ENCODE measurements at places on chromosomes 12 and 14.
A peak's percentile ranks its signal among the peaks of the same experiment; 100 is the strongest.

GRCh38 chr14:43043850-43044249 lies 1437.2 kb downstream of the LRFN5 start:
- no peak for DNase-seq

DNA sequence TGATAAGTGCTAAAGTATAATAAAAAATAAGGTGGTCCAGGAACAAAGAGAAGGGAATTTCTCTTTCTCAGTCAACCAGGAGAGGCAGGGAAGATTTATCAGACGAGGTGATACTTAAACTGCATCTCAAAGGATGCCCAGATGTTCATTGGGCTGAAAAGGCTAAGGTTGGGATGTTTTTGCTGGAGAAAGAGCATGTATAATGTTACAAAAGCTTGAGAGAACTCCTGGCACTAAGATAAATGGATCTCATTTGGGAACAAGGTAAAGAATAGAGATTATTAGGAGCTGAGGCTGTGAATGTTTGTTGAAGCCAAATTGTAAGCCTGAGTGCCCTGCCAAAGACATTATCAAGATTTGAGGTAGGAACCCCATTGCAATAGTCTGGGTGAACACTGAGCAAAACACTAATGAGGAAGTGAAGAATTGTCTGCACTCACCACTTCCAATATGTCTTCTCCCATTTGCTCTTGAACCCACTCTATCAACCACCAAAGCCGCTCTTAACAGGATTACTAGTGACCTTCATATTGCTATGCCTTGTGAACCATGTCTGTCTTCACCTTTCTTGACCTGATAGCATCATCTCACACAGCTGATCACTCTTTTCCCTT lies 149.0 kb upstream of the ARID2 start:
- no peak for DNase-seq

DNA sequence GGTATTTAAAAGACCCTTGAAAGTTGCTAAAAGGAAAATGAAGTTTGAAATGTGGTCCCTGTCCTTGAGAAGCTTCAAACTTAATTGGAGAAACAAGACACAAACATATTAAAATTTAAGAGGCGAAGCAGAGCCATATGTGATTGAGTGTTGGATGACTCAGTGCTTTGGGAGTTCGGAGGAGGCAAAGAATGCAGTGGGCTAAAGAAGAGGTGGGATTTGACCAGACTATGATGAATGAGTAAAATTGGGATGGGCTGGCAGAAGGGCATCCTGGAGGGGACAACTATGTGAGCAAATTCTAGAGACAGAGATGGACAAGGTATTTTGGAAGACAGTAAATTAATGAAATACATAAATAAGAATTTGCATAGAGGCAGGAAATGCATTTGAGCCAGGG lies 358.6 kb downstream of the EGLN3 start:
- DNase-seq: no peak

- no peak for DNase-seq
These were observed 68.0 kb downstream of the SERPINA3 start for GRCh38 chr14:94679937-94680861.

- no peak for DNase-seq
These were observed at the start of gene ABHD4 for GRCh38 chr14:22598099-22598895. Gene ABHD4 (plus strand): TSS chr14:22598300. CDS start chr14:22598307, 7 bp downstream.

DNA sequence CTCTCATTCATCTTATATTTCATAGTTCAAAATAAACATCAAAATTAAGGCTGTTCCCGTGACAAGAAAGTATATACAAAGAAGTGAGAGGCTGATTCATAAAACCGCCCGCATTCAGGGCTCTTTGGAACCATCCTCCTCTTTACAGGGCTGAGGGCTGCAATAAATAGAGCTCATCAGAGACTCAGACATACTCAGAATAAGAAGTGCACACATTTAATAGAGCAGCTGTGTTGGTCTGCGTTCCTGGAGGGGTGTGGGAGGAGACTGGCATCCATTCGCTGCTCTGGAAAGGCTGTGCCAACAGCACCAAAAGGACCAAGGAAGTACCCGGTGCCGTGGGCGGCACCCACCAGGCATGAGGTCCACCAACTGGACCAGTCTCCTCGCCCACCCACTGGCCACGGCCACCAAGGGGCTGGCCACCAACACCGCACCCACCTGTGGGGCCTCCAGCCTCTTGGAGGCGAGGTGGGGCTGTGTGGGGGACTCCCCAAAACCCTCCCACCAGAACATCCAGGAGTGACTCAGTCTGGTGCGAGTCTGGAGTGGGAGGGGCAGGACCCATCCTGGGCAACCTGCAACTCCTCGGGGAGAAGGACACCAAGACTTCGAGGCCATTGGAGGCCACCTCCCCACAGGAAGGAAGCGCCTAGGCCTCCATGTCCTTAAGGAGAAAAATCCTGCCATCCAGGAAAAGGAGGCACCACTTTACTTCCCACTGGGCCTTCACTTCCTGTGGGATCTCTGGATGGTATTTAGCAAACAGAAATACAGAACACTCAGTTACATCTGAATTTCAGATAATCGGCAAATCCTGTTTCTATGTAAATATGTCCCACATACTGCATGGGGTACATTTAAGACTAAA lies 32.7 kb downstream of the VCPKMT start:
- DNase-seq: no peak

DNA sequence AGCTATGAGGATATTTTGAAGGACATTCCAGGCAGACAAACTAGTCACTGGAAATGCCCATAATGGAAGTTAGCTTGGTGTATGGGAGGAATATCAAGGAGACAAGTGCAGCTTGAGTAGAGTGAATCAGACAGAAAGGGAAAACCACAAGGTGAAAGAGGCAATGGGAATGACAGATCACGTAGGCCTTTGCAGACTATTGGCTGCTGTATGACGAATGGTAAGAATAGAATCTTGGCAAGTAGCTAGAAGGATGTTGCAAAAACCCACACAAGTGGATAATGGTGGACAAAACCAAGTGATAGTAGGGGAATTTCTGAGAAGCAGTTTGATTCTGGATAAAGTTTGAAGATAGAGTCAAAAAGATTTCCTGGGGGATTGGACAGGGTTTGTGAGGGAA lies 196.9 kb upstream of the NOVA1 start:
- no peak for DNase-seq

DNA sequence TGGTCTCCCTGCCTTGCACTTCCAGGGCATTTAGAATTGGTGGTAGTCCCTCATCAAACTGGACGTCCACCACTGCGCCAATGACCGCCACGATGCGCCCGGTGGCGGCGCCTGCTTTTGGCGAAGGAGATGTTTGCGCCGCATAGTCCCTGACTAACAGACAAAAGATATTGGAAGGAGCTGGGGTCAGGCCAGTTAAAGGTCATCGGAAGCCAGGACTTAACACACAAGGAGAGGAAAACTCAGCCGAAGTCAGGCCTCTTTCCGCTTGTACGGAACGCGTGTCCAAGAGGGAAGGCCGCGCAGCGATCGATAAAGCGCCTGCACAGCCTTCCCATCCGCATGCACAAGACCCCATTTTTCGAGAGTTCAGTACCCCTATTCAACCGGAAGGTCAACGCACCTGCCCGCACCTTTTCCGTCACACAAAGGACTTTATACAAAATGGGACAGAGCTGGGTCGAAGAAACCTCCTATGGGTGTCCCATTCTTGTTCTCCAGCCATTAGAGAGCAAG lies 525 bp downstream of the ATP5F1B start:
- DNase-seq: no peak

DNA sequence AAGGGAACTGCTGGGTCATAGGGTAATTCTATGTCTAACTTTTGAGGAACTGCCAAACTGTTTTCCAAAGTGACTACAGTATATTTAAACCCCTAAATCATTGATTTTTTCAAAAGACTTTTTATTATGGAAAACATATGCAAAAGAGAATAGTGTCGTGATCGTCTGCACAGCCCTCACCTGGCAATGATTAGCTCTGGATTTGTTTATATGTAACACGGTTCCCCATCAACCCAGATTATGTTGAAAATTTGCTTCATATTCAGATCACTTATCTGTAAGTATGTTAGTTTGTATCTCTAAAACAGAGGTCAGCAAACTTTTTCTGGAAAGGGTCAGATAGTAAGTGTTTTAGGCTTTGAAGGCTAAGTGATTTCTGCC lies 52.7 kb downstream of the CCDC92 start:
- no peak for DNase-seq

DNA sequence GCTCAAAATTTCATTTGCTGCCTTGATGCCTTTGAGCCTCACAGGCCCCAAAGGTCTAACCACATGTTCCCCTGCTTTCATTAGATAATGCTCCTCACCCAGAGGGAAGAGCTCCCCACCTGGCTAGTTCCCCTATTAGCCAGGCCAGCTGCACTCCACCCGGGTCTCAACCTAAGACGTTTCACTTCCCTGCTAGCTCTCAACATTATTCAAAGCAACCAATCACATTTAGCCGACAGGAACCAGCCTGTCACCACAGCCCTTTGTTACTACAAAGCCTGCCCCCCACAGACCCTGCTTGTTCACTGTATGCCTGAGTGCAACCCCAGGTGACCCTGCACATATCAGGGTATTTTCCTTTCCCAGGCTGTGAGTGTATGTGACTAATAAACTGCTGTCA lies 78.6 kb downstream of the SLC15A5 start:
- DNase-seq: no peak

DNA sequence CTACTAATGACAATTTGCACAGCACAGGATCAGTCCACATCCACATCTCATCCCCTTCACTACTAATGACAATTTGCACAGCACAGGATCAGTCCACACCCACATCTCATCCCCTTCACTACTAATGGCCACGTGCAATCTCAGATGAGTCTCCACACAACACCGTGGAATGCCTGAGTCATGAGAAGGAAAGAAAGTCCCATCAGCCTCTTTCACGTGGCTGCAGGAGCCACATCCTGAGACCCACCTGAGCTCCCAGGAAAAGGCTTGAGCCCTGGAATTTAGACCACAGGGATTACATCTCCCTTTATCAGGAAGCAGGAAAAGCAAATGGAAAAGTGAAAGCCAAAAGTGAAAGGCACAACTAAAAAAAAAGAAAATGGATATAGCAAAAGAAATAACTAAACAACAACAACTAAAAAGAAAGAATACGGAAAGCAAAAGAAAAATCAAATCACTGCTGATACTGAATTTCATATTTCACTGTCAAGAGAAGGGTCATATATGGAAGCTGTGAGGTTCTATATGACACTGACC lies 1300.5 kb downstream of the TMEM121 start:
- no peak for DNase-seq

DNA sequence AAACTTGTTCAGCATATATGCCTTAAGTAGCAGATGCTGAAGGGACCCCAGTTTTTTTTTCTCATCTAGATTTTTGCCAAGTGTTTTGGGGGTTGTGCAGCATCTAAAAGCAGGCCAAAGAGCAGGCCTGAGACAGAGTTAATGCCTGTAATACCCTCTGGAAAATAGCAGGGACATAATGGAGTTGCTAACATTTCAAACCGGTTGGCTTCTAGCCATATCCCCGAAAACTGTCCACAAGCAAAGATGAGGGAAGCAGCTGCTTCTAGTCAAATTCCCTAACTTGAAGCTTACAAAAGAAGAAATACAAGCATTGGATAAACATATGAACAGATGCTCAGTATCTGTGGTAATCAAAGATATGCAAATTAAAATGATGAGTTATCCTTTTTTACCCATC lies 52.1 kb upstream of the AEBP2 start:
- DNase-seq: no peak

DNA sequence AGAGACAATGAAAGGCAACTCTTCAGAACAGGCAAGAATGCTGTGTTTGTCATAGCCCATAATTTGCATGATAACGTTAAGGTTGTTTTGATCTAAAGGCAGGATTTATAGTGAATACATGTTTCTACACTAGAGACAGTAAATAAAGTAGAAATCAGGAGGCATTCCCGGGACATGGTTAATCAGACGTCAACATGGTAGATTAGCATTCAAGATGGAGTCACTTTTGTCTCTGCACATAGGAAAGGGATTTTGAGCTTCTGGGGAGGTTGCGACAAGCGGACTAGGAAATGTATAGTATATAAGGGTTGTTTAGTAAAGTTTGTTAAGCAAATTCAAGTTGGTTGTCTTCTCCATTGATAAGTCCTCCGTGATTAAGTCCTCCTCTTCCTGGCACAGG lies 2.8 kb upstream of the RNASE1 start:
- DNase-seq: no peak

- no peak for DNase-seq
These were observed 139.9 kb downstream of the DUSP6 start for GRCh38 chr12:89212339-89212771.

GRCh38 chr12:123233505-123234308 lies 471 bp downstream of the MTRFR start:
- no peak for DNase-seq

DNA sequence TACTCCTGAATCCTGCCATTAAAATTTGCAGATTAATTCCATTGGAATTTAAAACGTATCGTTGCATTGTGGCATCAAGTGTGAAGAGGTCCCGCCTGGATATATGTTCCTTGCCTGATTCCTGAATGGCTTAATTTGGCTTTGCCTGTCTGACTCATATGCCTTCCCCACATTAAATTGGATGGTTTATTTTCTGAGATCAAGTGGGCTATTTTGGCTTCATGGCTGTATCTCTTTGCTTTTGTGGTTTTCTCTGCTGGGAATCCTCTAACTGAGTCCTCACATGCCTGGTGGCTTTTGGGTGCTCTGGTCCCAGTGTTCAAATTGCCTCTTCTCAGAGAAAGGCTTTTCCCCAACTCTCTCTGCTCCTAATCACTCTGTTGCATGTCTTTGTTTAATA lies 127.9 kb upstream of the DYRK2 start:
- no peak for DNase-seq

DNA sequence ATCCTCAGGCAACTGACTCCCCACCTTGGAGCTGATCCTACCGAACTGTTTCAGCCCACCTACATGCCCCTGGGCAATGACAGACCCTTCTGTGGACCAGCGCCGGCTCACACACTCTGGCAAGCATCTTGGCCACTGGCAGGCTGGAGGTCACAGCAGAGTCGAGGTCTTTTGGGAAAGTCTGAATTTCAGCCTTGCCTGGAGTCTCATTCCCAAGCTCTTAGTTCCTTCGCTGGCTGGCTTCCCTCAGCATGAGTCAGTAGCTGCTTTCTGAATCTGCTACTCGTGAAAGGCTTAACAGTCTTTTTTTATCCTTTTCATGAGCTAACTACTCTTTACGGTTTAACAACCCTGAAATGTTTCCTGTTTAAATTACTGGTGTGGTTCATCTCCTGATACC lies 44.5 kb downstream of the ASCL4 start:
- peak; percentile 61 for DNase-seq

GRCh38 chr14:61751475-61751989 lies 10.7 kb upstream of the SNAPC1 start:
- no peak for DNase-seq

GRCh38 chr12:127600211-127600610 lies 666.8 kb upstream of the TMEM132C start:
- DNase-seq: no peak

DNA sequence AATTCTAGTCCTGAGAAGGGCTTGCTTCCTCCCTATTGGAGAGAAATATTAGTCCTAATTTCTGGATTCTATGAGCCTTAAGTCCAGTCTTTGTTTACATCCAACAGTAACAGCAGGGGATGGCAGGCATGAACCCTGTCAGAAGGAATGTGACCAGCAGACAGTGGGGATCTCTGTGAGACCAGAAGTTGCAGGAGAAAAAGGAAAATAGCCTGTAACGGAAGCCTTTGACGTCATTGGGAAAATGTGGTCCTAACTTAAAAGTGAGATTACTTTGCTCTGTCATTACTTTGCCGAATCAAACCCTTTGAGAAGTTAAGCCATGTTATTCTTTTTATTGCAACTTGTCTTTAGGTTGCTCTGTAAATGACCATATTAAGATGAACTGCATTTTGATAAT lies 218.2 kb upstream of the PRICKLE1 start:
- no peak for DNase-seq

GRCh38 chr12:51777973-51778372 lies 70.5 kb downstream of the FIGNL2 start:
- no peak for DNase-seq

All from GM04503 (cell line).